ENCODE measurements at places on chromosomes 3 and 15.
A peak's percentile ranks its signal among the peaks of the same experiment; 100 is the strongest.

- no peak for DNase-seq
These were observed 22.3 kb downstream of the CTSH start for GRCh38 chr15:78922527-78922926.

DNA sequence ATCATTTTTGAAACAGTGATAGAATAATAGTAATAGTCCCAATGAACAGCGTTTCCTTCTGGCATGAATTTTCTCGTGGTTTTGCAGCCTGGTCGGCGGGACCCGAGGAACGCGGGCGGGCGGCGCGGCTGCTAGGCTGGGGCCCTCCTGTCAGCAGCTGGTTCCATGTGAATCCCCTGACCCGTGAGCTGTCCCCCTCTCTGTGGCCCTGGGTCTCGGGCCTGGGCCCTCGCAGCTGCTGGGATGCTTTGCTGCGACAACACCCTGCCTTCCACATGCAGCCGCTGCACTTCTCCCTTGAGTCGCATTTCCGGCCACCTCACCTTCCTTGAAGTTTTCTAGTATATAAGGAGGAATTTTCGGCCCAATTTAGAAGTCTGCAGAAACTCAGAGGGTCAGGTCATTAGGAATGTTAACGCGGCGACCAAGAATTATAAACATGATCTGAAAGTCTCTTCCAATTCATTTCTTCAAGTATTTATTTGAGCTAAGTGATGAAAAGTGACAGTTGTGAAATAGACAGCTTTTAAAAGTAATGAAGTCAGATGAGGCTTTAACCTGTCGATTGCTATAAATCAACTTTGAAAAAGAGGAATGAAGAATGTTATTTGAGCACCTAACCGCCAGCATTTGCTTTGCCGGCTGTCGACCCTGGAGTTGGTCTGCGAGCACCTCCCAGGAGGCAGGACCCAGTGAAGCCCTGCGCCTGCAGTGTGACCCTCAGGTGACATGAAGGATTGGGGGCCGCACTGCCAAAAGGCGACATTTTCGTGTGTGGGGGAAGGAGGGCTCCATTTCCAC, 27.7 kb downstream of the NR2F2 start:
- DNase-seq, result no peak

GRCh38 chr3:39447637-39448483, 19.6 kb upstream of the MOBP start:
- peak; percentile 75 for DNase-seq

GRCh38 chr3:185796431-185797107, 28.3 kb downstream of the IGF2BP2 start:
- DNase-seq, result no peak

DNA sequence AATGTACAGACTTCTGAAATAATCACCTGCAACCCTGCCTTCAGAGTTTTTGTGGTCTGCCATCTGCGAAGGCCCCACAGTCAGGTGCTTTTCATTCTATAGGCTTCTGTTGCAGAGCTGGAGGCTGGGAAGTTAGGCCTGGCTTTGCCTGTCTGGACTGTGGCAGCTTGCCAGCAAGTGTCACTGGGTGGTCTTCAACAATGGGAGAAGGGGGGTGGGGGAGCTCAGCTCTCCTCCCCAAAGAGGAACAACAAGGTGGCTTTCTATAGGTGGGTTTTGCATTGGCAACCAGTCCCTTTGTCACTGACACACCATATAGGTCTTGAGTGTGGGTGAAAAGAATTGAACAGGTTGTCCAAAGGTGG, 7.3 kb downstream of the BOC start:
- no peak for DNase-seq

GRCh38 chr3:124395162-124395561, 335.1 kb upstream of the UMPS start:
- no peak for DNase-seq

DNA sequence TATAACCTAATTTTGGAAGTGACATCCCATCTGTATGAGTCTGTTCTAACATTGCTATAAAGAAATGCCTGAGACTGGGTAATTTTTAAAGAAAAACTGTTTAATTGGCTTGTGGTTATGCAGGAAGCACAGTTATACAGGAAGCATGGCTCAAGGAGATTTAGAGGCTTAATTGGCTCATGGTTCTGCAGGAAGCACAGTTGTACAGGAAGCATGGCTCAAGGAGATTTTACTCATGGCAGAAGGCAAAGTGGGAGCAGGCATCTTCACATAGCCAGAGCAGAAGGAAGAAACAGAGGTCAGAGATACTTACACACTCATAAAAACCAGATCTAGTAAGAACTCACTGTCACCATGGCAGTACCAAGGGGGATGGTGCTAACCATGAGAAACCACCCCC, 193.1 kb upstream of the ADAMTS9 start:
- DNase-seq, result no peak

- peak; percentile 3 for DNase-seq
These were observed 22.3 kb downstream of the KCNAB1 start for GRCh38 chr3:156142702-156143101.

GRCh38 chr3:15356176-15356575, 23.8 kb upstream of the SH3BP5 start:
- no peak for DNase-seq

DNA sequence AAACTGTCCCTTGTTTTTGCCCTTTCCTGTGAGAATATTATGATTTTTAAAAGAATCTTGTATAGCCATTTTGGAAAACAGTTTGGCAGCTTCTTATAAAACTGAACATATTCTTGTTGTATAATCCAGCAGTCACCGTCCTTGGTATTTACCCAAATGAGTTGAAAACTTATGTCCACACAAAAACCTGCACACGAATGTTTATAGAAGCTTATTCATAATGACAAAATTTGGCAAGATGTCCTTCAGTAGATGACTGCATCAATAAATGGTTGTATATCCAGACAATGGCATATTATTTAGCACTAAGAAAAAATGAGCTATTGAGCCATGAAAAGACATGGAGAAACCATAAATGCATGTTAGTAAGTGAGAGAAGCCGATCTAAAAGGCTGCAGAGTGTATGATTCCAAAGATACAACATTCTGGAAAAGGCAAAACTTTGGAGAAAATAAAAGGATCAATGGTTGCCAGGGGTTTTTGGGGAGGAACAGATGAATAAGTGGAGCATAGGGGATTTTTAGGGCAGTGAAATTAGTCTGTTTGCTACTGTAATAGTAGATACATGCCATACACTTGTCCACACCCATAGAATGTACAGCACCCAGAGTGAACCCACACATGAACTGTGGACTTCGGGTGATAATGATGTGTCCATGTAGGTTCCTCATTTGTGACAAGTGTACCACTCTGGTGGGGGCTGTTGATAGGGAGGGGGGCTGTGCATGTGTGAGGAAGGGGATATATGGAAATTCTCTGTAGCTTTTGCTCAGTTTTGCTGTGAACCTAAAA, 31.7 kb downstream of the LIMD1 start:
- no peak for DNase-seq

DNA sequence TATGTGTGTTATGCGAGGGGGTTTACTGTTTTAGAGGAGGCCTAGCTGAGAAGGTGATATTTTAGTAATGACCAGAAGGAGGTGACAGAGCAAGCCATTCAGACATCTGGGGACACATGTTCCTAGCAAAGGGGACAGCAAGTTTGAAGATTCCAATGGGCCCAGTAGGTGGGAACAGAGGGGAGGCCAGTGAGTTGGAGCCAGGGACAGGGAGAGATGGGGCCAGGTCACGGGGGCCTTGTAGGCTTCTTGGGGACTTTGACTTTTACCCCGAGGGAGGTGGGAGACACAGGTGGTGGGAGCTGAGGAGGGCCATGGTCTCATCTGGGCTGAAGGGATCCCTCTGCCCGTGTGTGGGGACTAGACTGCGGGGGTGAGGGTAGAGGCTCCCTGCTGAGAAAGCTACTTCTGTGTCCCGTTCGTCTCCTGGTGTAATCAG, 72.5 kb downstream of the MGLL start:
- no peak for DNase-seq

GRCh38 chr3:72152551-72153476, 367.9 kb upstream of the PROK2 start:
- peak; percentile 66 for DNase-seq

DNA sequence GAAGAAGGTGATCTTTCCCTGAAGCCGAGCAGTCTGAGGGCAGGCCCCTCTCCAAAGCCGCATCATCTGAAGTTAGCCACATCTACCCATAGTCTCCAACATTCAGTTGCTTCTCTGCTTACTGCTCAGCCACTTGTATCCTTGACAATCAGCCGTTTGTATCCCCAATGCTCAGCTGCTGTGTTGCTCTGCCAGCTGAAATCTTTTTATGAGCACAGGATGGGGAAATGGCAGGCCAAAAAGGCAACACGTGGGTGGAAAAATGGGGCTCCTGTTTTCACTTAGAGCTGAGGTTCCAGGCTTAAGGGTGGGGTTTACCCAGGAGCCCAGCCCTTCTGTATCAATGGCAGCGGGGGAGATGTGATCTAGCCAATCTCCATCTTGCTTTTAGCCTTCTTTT, 36.3 kb downstream of the METTL6 start:
- DNase-seq, result no peak

GRCh38 chr15:70478251-70478990, 284.9 kb downstream of the UACA start:
- no peak for DNase-seq

- DNase-seq, result no peak
These were observed 143.0 kb upstream of the CTDSPL start for GRCh38 chr3:37718632-37719031.

- DNase-seq, result no peak
These were observed 126.5 kb upstream of the CMC1 start for GRCh38 chr3:28114893-28115292.

DNA sequence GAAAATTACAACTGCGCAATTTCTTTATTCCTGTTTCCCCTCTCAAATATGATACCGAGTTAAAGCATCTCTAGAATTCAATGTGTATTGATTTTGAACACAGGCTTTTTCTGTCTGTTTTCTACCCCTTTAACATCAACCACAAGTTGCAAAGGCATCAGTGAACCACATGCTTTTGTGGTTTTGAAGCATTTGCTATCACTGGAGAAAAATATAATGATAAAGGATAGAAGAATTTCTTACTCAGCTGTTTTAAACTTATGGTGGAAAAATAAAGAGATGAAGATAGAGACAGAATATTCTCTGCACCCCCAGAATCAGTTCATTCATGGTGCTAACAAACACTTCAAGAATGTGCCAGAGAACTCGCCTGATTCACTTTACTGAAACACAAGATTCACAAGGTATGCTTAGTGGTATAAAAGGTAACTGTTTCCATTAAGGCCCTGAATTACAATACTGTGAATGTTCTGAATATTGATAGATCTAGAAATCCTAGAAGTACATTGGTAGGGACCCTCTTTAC, 9.5 kb upstream of the DPPA4 start:
- no peak for DNase-seq

- no peak for DNase-seq
These were observed 58.6 kb downstream of the SPSB4 start for GRCh38 chr3:141109751-141110150.

- no peak for DNase-seq
These were observed 18.8 kb upstream of the PRKCI start for GRCh38 chr3:170203457-170203856.

DNA sequence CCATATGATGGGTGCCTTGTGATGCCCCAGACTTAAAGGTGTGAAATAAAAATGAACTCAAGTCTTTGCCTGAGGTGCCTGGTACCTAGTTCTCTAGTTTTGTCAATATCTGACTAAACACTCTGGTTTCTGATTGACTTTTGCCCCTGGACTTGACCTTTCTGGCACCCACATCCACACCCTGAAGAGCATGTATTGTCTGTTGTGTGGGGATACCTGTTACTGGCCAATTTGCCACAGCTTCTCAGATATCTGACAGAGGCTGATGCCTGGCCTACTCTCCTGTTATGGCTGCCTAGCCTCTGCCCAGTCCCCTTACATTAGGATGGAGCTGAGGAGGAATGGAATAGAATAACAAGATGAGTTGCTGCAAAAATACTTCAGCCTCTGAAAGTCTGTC, 3.6 kb downstream of the ZBTB38 start:
- no peak for DNase-seq

DNA sequence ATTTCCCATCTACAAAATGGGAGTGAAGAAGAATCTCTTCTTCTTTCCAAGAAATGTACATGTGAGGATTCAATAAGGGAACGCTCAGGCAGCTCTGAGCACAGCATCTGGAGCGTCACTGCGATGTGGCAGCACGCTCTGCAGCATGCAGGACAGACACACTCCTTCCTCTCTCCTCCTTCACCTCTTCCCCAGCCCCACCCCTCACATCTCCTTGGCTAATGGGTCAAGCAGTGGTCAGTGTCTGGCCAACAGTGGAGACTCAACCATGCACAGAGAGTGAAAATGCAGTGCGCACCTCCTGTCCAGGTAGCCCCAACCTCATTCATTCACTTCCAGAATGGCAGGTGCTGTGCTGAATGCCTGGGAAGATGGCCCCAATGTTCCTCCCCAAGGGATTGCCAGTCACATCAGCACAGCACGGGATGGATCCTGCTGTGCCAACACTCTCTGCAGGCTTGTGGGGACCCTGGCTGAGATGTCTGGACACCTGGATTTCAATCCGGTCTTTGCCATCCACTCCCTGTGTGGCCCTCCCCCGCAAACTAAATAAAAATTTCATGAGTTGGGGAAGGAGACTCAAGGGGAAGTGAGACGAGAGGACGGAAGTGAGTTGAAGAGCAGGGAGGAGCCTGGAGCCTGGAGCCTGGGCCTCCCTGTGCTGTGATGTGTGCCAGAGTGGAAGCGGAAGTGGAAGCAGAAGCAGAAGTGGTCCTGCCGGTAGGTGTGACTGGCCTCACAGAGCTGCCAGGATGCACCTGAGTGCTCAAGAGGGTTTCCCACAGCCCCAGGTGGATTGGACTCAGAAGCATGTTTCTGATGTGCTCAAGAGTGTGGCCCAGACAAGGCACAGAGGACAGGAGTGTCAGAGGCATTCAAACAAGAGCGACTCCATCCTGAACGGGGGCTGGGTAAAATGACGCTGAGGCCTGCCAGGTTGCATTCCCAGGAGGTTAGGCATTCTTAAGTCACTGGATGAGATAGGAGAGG, 163.9 kb downstream of the SMAD6 start:
- DNase-seq, result no peak

- DNase-seq, result no peak
These were observed 38.7 kb upstream of the CCDC50 start for GRCh38 chr3:191290311-191291025.

GRCh38 chr15:77032052-77032646, 37.2 kb downstream of the PSTPIP1 start:
- DNase-seq, result no peak

DNA sequence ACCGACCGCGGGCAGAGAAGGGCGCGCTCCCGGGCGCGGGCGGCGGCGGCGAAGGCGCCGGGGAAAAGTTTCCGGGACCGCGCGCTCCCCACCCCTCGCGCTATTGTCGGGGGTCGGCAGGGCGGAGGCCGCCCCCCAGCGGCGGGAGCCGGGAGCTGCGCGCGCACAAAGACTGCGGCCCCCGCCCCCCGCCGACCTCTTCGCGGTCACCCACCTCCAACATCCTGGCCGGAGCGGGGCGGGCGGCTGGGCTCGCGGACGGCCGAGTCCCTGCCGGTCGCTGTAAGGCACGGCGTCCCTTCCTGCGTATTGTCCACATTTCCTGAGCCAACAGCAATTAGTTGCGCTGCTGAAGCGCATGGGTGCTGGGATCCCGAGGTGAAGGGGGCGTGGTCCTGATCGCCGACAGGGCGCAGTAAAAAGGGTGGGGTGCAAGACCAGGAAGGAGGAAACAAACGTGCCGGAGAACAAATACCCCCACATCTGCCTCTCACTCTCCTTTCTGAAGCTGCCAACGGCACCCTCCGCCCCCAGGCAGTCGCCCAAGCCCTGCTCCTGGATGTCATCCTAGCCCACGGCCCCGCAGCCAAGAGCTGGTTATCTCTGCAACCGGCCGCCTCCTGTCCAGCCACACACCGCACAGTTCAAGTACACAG, at the start of gene TMEM44:
Gene TMEM44, minus strand, starts transcription at position 71 of the 656 bp plus-strand sequence. CDS start 204 bp downstream, outside the sequence.
- peak; percentile 63 for DNase-seq

- no peak for DNase-seq
These were observed 22.7 kb downstream of the HEG1 start for GRCh38 chr3:125033135-125033534.

- DNase-seq, result no peak
These were observed 146.8 kb downstream of the SMAD6 start for GRCh38 chr15:66848686-66849392.
